Fibroblast of lung (primary cell): ENCODE measurements at places on chromosomes 4 and X.

DNA sequence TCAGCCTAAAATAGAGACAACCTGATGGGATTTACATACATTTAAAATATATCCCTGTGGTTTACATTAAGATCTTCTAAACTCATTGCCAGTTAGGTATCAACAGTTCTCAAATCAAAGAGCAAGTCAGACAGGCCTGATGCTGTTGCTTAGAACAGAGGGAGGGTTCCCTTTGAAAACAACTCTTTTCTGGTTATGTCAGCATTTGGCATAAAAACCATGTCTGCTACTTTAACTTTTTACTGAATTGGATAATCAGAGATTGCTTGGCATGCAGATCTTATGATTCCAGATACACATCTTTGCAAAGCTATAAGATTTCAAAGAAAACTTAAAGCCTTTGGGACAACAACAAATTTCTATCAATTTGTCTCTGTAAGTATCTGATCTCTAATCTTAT lies 140.8 kb downstream of the CPE start:
- no peak for DNase-seq

DNA sequence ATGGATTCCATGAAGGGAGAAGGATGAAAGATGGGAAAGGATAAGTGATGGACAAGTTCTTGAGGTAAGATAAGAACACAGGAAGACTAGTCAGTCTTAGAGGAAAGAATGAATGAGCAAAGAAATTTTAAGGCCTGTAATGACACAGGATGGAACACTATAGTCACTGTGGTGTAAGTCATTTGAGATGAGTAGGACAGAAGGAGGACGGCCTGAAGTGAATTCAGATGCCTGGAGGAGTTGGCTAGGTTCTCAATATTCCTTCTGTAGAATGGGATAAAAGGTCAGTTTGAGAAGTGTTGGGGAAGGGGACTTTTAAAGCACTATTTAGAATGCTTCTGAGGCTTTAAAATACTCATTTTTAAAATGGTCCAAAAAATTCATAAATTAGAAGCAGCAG lies 3.9 kb downstream of the MSMO1 start:
- no peak for DNase-seq

DNA sequence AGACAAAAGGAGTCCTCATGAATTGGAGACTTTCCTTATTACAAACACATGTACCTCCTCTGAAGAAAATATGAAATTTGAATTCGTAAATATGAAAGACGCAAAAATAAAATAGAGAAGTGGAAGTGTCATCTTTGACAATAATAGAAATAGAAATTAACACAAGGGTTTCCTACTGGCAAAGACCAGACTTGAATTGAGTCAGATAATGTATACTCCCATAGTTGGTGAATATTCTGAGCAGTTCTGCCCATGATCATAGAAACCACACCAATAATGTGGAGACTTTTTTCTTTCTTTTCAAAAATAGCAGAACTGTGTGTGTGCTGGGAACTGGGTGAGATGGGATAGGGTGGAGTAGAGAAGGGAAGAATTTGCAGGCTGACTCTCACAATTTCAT lies 277.7 kb upstream of the TET2 start:
- DNase-seq: no peak

DNA sequence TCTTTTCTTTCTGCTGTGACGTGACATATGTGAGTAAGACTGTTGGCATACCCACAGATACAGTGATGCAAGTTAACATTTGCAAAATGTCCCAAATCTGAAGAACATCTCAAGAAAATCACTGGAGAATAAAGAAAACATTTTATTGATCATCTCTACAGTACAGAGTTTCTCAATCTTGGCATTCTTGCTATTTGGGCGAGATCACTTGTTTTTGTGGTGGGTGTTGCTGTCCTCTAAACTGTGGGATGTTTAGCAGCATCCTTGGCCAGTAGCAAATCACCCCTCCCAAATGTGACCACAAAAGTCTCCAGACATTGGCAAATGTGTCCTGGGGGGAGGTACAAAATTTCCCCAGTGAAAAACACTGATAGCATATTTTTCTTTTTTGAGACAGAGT lies 28.8 kb downstream of the AMELX start:
- no peak for DNase-seq

DNA sequence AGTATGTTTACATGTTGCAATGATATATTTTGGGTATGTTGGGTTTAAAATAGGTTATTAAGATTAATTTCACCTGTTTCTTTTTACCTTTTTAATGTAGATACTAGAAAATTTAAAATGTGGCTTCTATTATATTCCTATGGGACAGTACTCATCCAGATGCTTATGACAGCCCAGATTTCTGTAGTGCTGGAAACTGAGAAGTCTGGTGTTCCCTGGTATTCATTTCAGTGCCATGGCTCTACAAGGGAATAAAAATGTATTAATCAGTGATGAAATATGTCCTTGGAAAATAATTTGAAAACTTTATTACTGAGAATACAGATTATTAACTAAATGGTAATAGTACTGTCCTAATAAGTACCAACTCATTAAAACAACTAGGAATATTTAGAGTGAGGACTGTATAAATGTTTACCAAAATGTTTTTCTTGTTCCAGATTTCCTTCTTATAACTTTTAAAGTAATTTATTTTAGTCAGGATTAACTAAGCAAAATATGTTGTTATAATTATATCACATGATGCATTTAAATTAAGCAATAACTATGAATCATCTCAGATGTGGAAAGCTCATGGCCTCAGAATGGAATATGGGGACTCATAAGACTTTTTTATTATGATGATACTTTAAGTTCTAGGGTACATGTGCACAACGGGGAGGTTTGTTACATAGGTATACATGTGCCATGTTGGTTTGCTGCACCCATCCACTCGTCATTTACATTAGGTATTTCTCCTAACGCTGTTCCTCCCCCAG lies 25.3 kb downstream of the ARHGAP24 start:
- peak; percentile 82 for DNase-seq
